ENCODE measurements at places on chromosomes 6 and 20.

GRCh38 chr20:58651559-58651945, 469 bp downstream of the STX16 start:
- DNase-seq, result no peak

DNA sequence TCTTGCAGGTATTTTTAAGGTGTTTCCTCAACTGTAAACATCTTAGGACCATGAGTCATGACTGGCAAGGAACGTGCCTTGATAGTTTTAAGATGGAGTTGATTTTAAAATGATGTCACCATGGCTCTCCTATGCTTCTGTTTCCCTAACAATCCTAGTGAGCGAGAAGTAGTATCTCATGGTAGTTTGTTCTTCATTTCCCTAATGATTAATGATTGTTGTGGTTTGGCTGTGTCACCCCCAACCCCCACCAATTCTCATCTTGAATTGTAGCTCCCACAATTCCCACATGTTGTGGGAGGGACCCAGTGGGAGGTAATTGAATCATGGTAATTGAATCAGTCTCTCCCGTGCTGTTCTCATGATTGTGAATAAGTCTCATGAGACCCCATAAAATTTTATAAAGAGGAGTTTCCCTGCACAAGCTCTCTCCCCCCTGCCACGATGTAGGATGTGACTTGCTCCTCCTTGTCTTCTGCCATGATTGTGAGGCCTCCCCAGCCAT, 16.8 kb upstream of the BNIP5 start:
- DNase-seq, result no peak

GRCh38 chr20:31517373-31517772, 3.1 kb downstream of the HM13 start:
- DNase-seq, result peak; percentile 21

DNA sequence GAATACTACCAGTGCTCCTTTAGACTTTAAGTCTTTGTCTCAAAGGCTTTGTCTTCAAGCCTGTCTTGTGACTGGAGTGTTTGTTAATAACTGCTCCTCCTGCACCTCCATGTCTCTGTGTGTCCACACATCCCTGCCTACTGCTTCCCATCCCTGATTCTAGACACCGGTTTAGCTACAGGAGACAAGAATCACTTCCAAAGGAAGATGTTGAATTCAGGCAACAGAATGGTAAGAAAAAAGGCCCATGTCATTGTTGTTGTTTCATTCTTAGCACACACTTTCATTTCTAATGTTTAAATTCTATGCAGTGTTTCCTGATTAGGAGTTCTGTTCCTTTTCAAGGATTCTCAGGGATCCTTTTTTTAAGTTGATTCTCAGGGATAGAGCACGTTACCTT, 293.6 kb upstream of the STXBP5 start:
- no peak for DNase-seq

GRCh38 chr6:143215363-143215762, 154.7 kb downstream of the AIG1 start:
- no peak for DNase-seq

DNA sequence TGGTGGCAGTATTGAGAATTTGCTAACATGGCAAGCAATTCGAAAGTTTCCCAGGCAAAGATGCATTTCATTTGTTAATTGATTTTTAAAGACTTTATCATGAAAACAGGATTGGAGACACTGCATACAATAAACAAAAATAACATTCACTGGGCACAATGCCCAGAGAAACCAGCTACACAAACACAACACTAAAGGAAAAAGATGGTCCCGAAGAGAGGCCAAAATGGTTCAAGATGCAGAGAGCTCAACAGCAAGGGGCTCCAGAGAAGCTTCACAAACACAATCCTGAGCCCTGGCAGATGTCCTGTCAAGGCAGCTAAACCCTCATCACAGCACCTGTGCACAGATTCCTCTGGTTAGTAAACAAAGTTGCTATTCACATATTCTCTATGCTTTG, 79.3 kb downstream of the INSM1 start:
- no peak for DNase-seq

Data from NCI-H460 (cell line).